ENCODE measurements at places on chromosomes 7 and 10.

DNA sequence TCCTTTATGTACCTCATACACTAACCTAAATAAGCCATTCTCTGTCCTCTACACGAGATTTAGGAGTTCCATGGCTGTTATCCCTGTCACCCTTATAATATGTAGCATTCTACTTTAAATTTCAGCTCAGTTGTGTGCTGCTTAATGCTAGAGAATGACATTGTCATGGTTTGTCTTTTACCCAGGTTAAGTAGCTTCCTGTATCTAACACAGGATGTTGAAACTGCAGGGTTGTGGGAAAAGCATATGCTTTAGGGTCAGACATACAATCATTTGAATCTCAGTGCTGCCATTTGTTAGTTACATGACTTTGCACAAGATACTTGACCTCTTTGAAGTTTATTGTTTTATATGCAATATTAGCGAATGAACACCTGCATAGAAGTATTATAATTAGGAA lies 235.1 kb upstream of the CACNA2D1 start:
- no peak for DNase-seq

GRCh38 chr10:6578795-6579182 lies 1.3 kb downstream of the PRKCQ start:
- no peak for DNase-seq

- no peak for DNase-seq
Observed at GRCh38 chr7:452226-452751, 67.4 kb downstream of the PDGFA start.

DNA sequence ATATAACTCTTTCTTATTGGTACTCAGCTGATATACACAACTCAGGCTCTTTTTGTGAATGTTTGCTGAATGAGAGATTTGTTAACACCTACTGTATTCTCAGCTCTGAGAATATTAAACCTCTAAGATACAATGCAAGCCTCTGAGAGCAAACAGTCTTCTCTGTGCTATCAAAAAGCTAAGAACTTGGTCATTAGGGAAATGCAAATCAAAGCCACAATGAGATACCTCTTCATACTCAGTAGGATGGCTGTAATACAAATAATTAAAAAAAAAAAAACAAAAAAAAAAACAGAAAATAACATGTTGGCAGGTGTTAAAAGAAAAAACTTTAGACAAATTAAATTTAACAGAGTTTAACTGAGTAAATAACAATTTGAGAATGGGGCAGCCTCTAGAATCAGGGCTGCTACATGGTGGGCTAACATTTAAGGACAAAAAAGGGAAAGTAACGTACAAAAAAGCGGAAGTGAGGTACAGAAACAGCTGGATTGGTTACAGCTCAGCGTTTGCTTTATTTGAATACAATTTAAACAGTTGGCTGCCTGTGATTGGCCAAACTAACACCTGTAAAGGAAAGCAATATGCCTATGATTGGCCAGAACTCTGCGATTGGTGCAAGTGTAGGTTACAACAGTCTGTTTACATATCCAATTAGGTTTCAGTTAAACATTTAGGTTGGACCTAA lies 14.8 kb upstream of the MTURN start:
- DNase-seq: no peak

DNA sequence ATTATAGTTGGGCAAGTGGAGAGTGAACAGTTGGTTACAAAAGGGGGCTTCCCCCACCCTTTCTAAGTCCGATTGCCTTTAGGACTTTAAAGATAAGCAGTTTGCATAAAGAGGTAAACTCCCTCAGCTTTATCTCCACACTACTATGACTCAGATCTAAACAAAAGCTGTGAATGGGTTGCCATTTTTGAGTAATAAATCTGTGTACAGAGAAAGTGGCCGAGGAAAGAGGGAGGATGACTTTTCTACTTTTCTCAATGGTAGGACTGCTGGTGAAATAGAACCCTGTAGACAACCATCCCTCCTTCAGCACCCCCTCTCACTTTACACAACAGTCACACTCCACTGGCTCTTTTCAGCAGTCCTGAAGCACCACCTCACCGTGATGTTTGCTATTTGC lies 71.2 kb downstream of the DNMBP start:
- no peak for DNase-seq

DNA sequence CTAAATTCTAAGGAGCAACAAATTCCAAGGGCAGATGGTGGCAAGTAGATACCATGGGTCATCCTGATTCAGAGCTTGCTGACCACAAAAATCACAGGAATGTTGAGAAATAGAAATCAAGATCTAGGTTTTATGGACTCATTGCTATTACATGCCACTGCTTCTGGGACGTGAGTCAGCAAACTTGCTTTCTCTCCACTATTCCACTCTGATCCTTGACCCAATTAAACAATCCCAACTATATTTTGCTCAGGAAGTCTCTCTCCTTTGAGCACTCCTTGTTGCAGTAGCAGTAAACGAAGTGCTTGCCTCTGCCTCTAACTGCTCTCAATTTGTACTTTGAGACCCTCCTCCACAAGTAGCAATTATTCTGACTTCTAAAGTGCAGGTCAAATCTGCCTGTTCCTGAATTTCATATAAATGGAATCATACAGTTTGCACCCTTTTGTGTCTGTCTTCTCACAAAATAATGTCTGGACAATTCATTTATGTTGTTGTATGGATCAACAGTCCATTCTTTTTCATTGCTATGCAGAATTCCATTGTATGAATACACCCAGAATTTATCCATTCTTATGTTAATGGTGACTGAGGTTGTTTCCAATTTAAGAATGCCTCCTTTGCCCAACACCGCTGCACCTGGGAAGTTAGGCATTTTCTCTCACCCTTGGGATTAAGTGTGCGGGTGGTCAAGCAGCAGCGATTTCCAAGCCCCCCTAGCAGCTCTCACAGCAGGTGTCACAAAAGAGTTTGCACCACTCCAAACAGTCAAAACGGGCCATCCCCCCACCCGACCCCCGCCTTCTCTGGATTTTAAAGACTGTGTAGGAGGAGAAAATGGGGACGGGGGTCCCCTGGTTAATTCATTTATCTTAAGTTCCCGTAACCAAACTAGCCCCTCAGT lies 35.9 kb downstream of the ACSM6 start:
- no peak for DNase-seq

GRCh38 chr7:15104411-15105092 lies 202.0 kb upstream of the DGKB start:
- no peak for DNase-seq

DNA sequence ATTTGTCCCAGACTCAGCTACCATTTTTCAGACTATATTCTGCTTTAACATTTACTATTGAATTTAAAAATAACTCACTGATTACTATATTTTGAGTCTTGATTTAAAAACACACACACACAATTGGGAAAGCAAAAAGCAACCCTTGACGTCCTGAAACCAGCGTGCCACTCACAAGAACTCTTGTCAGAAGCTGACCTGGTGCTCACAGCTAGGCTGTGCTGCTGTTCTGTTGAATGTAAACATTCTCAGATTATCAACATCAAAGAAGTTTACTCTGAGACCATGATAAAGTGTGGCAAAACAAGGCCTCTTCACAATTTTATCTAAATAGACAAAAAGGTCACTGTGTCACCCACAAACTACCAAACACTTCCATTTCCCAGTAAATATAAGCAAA lies 62.6 kb upstream of the CACNA2D1 start:
- DNase-seq: no peak

DNA sequence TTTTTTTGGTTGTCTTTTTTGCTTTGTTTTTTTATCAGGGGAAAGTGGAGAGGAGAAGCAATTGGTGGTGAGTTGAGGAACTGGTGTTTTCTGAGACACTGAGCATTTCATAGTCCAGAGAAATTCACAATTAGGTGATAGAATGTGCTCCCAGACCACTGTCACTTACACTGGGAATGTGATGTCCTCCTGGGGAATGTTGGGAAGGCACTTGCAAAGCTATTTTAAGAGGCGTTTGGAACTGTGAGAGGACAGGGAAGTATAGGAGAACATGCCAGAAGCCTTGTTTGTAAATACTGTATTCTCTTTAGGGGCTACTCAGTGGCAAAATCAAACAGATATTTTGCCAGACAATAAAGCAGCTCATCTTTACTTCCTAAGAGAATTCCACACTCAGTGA lies 16.0 kb downstream of the CHRM2 start:
- DNase-seq: no peak

DNA sequence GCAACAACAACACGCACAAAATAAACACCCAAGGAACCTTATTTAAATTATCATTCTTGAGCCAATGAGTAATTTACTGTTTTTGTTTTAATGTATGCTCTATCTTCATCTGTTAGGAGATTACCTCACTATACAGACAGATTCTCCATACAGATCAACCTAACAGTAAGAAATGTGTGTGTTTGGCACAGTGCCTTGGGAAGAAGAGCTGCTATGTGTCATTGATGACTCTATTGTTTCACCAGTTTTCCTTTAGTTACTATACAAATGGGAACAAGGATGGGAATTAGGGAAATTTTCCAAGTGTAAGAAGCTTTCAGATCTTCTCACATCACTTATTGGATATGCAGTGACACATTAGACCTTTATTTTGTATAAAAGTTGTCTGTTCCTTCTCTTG lies 640.3 kb downstream of the NRG3 start:
- no peak for DNase-seq

- no peak for DNase-seq
Observed at GRCh38 chr10:62578301-62578700, 204.1 kb downstream of the ZNF365 start.

DNA sequence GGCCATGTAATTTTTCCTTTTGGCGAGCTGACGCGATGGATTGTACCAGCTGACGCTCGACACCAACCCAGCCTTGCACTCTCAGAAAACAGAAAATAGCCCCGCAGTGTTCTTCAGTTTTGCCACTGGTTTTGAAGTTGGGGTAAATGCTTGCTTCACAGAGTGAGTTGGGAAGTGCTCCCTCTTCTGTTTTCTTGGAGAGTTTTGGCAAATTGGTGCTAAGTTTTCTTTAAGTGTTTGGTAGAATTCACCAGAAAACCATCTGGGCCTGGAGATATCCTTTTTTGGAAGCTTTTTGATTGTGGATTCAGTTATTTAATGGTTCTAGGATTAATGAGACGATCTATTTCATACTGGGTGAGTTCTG lies 252.8 kb downstream of the ELFN1 start:
- no peak for DNase-seq

DNA sequence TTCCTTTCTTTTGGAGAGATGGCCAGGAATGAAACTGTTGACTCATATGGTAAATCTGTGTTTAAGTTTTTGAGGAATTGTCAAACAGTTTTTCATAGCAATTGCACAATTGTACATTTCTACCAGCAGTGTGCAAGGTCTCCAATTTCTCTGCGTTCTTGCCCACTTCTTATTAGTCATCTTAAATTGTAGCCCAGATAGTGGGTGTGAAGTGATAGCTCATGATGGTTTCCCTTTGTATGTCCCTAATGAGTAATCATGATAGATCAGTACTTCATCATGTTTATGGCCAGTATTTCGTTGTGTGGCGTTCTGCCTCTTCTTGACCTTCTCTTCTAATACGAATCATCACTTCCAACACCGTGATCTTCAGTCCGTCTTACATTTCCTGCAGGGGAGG lies 136.3 kb downstream of the DOCK1 start:
- no peak for DNase-seq

DNA sequence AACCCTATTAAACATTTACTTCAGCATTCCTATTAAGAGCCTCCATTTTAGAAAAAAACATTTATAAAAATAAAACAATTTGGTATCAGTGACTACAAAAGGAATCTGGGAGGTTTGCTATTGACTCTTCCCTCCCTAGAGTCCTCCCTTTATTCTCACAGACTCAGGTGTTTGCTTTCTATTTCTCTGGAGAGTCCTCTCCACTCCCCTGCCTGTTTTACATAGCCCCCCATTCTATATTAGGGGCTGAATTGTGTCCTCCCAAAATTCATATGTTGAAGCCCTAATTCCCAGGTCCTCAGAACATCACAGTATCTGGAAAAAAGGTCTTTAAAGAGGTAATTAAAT lies 69.8 kb downstream of the COA1 start:
- DNase-seq: no peak

DNA sequence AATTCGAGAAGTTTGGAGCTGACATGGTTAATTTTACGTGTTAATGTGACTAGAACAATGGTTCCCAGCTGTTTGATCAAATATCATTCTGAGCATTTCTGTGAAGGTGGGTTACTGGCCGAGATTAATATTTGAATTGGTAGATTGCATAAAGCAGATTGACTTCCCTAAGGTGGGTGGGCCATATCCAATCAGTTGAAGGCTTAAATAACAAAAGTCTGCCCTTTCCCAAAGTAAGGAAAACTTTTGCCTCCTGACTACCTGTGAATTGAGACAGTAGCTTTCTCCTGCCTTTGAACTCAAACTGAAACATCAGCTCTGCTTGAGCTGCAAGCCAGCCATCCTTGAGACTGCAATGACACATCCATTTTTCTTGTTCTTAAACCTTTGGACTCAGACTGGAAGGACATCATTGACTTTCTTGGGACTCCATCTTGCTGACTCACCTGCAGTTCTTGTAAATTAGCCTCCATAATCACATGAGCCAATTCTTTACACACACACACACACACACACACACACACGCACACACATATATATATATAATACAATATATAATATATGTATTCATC lies 63.1 kb upstream of the LRRTM3 start:
- DNase-seq: no peak

DNA sequence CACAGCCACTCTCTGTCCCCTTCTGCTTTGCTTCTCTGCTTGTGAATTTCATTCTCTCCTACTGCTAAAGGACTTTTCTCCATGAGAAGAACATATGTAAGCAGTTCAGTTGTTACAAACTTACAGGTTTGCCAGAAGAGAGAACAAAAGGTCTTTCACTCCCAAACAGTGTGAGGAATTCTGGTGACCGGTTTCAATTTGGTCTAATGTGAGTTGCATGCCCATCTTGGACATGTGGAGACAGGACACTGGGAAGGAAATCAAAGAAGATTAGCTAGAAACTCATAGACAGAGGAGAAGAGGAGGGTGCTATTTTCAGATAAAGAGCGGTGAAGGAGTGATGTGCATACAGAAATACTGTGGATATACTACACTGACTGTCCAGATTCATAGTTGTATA lies 209.5 kb upstream of the INHBA start:
- no peak for DNase-seq
